ENCODE measurements at places on chromosomes 1 and 21. TPM values are rescaled to one million over a fixed set of nuclear protein-coding genes. Genes with fewer than 3 reads are reported as not detected.

GRCh38 chr1:94989911-94990473, 63.1 kb upstream of the CNN3 start:
- H3K4me3 ChIP-seq = no peak overlapping the region
- DNase-seq = no peak
- H3K27ac ChIP-seq = no peak overlapping the region
- no peaks in the 10 kb centered on the region for H3K27me3 ChIP-seq
- H3K4me1 ChIP-seq = no peaks in the 10 kb centered on the region

- H3K27me3 ChIP-seq = no peaks in the 10 kb centered on the region
- DNase-seq = no peak
- no peak overlapping the region for H3K4me3 ChIP-seq
- peaks cover 46% of the 10 kb centered on the region for H3K36me3 ChIP-seq
- H3K4me1 ChIP-seq = no peaks in the 10 kb centered on the region
- H3K27ac ChIP-seq = no peak overlapping the region
Measured at GRCh38 chr1:31627301-31627929, 9.9 kb downstream of the HCRTR1 start.

GRCh38 chr1:26724926-26725325, 29.1 kb downstream of the ARID1A start:
- H3K27ac ChIP-seq = no peak overlapping the region
- no peak overlapping the region for H3K4me3 ChIP-seq
- no peaks in the 10 kb centered on the region for H3K27me3 ChIP-seq
- no peak for DNase-seq
- peaks cover 58% of the 10 kb centered on the region for H3K4me1 ChIP-seq

Gene CHODL
- total RNA-seq = not detected

- peak overlapping the region; percentile 61 for H3K4me3 ChIP-seq
- DNase-seq = peak; percentile 81
- peak overlapping the region; percentile 74 for H3K27ac ChIP-seq
- no peaks in the 10 kb centered on the region for H3K27me3 ChIP-seq
Measured at GRCh38 chr1:27357281-27358037, 9.3 kb downstream of the MAP3K6 start.

Gene CNTN2
- not detected for total RNA-seq

Gene EPHB2
- total RNA-seq = not detected

DNA sequence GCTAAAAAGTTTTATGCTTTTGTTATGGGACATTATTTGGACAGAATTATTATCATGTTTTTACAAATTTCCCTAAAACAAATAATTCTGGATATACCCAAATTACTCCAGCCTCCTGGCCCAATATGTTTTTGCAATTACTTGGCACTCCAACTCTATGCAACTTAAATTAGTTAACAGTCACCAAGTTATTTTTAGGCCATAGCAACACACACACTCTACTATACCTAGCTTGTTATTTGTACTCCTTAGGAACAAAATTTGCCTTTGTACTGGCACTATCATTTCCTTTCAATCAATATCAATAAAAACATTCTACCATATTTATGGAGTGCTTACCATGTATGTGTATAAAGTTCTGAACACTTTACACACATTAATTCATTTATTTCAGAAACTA, 7.7 kb downstream of the DUSP10 start:
- H3K27ac ChIP-seq = no peak overlapping the region
- DNase-seq = no peak
- H3K36me3 ChIP-seq = peaks cover 26% of the 10 kb centered on the region

DNA sequence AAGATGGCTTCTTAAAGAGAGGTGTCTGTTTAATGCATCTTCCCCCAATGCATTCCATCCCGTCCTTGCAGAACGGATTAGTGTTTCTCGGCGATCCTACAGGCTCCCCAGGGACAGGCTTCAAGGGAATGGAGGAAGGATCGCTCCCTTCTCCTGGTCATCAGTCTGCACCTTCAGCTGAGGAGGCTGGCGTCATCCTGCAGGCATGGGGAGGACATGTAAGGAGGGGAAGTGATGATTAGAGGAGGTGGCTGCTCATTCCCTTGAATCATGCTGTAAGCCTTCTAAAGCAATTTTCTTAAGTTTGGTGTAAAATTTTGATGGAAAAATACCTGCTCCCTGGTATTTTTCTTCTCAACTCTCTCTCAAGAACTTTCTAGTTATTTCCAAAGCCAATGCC, 603.6 kb downstream of the NPHP4 start:
- DNase-seq = no peak
- H3K27ac ChIP-seq = peak overlapping the region; percentile 48
- H3K36me3 ChIP-seq = no peaks in the 10 kb centered on the region
- H3K4me3 ChIP-seq = no peak overlapping the region
- no peaks in the 10 kb centered on the region for H3K27me3 ChIP-seq

DNA sequence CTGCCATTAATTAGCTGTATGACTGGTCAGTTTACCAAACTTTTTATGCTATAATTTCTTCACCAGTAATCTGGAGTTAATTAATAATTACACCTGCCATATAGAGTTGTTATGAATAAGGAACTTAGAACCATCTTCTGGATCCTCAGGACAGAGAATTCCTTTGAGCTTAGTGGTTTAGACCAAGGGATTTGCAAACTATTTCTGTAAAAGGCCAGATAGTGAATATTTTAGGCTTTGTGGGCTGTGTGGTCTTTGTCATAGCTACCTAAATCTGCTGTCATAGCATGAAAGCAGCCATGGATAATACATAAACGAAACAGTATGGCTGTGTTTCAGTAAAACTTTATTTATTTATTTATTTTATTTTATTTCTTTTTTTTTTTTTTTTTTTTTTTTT, 9.0 kb downstream of the TIMM17A start:
- DNase-seq = no peak
- H3K4me3 ChIP-seq = no peak overlapping the region
- H3K4me1 ChIP-seq = no peaks in the 10 kb centered on the region
- H3K27me3 ChIP-seq = no peaks in the 10 kb centered on the region
- no peak overlapping the region for H3K27ac ChIP-seq

- H3K27me3 ChIP-seq = no peaks in the 10 kb centered on the region
- no peak overlapping the region for H3K4me3 ChIP-seq
- no peak overlapping the region for H3K27ac ChIP-seq
- DNase-seq = no peak
Measured at GRCh38 chr21:19256934-19257660, 853.5 kb upstream of the TMPRSS15 start.

Gene TMEM82
- not detected for total RNA-seq

DNA sequence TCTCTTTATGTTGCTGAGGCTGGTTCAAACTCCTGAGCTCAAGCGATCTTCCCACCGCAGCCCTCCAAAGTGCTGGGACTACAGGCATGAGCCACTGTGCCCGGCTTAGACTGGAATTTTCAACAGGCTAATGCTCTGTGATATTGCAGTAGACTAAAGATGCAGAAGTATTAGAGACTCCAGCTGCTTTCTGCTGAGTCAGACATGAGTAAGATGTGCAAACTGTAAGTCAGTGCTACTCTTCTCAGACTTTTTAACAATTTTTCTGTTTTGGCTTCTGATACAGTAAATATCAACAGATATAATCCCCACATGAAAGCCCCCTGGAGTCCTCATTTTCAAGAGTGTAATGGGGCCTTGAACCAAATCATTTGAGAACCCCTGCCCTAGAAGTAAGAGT, 29.3 kb upstream of the NLRP3 start:
- no peaks in the 10 kb centered on the region for H3K36me3 ChIP-seq
- no peak for DNase-seq
- H3K27ac ChIP-seq = no peak overlapping the region

Gene ZBTB7B
- total RNA-seq = 61.2 TPM

Gene NMNAT2
- not detected for total RNA-seq

GRCh38 chr21:25961042-25961441, 209.5 kb downstream of the APP start:
- no peak for DNase-seq
- no peaks in the 10 kb centered on the region for H3K27me3 ChIP-seq
- no peak overlapping the region for H3K4me3 ChIP-seq

DNA sequence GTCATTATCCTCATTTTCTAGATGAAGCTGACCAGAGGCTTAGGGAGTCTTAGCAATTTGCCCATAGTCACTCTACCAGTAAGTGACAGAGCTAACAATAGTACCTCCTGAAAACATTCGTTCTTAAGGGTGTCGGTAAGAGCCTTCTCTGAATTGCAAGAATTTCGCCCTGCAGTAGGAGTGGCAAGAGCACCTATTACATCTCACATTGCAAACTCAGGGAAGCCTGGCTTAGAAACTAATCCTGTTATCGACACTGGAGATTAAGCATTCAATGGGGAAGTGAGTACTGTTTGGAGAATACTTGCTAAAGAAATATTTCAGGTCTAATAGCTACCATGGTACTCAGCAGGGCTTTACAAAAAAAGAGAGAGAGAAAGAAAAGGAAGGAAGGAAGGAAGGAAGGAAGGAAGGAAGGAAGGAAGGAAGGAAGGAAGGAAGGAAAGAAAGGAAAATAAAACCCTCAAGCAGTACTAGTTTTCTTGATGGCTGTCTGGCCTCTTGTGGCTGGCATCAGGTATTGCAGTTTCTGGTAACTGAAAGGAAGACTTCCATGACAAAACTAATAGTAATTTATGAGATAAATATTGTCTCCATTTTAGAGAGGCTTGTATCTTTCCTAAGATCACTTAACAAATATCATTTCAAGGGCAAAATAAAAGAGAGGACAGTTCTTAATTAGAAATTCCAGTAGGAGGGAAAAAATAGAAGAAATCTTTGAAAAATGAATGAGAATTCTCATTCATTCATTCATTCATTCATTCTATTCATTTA, 10.4 kb downstream of the C1orf226 start:
- H3K36me3 ChIP-seq = peaks cover 29% of the 10 kb centered on the region
- H3K4me1 ChIP-seq = peaks cover 30% of the 10 kb centered on the region
- no peak for DNase-seq

DNA sequence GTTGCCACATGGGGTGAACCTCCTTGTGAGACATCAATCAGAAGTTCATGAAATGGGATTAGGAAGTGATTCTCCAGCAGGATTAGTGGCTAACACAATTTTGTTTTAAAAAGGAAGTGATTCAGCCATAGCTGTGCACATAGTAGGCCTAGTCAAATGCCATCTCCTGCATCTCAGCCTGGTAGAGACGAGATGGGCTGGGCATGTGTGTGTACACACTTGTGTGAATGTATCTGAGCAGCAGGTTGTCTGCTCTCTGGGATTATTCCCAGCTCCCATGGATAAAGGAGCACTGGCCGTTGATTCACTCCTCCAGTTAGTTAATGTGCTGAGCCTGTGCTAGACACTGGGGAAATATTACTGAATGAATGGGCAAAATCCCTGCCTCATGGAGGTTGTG, 2.0 kb downstream of the FOXE3 start:
- no peak overlapping the region for H3K27ac ChIP-seq
- H3K4me1 ChIP-seq = peaks cover 2% of the 10 kb centered on the region

- H3K4me3 ChIP-seq = no peak overlapping the region
- no peaks in the 10 kb centered on the region for H3K27me3 ChIP-seq
- no peaks in the 10 kb centered on the region for H3K4me1 ChIP-seq
- no peak for DNase-seq
- no peak overlapping the region for H3K27ac ChIP-seq
Measured at GRCh38 chr1:175802407-175803123, 59.2 kb upstream of the TNR start.

- no peak overlapping the region for H3K4me3 ChIP-seq
- DNase-seq = no peak
- H3K27me3 ChIP-seq = no peaks in the 10 kb centered on the region
- no peak overlapping the region for H3K27ac ChIP-seq
Measured at GRCh38 chr1:215957663-215958062, 390.6 kb downstream of the KCTD3 start.

Gene MRAP
- not detected for total RNA-seq

Gene TTC34
- total RNA-seq = 1.4 TPM

GRCh38 chr1:44244986-44245385, 31.7 kb downstream of the DMAP1 start:
- H3K4me1 ChIP-seq = no peaks in the 10 kb centered on the region
- H3K4me3 ChIP-seq = no peak overlapping the region
- no peak for DNase-seq
- H3K27ac ChIP-seq = no peak overlapping the region

Gene GBP2
- 153 TPM for total RNA-seq

- no peaks in the 10 kb centered on the region for H3K36me3 ChIP-seq
- H3K4me3 ChIP-seq = no peak overlapping the region
- H3K27ac ChIP-seq = no peak overlapping the region
Measured at GRCh38 chr1:169100651-169101088, 5.8 kb upstream of the ATP1B1 start.

- H3K36me3 ChIP-seq = no peaks in the 10 kb centered on the region
- no peak for DNase-seq
- H3K27me3 ChIP-seq = no peaks in the 10 kb centered on the region
- no peak overlapping the region for H3K27ac ChIP-seq
- no peaks in the 10 kb centered on the region for H3K4me1 ChIP-seq
Measured at GRCh38 chr1:61568460-61569302, 156.3 kb downstream of the TM2D1 start.

DNA sequence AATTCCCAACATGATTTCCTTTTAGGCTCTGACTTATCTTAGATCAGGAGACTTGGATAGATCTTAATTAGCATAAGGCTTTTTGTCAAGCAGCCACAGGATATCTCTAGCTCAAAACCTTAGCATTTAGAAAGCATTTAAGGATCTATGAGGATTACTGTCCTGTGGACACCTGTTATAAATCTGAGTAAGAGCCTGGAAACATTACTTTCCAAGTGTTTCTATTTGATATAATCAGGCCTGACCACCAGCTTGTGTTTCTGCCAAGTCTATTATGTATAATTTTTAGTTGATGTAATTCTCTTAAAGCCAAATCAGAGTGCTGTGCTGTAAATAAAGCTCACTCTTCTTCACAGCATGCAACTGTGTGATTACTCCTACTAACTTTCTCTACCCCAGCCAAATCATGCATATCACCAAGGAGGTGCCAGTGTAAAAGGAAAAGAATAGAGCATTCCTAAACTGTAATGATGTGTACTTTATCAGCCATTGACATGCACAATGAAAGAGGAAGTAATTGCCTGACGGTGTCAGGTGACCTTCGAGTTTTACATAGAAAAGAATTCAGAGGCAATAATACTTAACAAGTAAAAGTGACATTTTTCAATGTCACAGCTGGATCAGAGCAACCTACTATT, 309.9 kb upstream of the PRMT6 start:
- H3K27me3 ChIP-seq = no peaks in the 10 kb centered on the region
- no peak for DNase-seq
- no peaks in the 10 kb centered on the region for H3K36me3 ChIP-seq
- H3K4me1 ChIP-seq = no peaks in the 10 kb centered on the region

DNA sequence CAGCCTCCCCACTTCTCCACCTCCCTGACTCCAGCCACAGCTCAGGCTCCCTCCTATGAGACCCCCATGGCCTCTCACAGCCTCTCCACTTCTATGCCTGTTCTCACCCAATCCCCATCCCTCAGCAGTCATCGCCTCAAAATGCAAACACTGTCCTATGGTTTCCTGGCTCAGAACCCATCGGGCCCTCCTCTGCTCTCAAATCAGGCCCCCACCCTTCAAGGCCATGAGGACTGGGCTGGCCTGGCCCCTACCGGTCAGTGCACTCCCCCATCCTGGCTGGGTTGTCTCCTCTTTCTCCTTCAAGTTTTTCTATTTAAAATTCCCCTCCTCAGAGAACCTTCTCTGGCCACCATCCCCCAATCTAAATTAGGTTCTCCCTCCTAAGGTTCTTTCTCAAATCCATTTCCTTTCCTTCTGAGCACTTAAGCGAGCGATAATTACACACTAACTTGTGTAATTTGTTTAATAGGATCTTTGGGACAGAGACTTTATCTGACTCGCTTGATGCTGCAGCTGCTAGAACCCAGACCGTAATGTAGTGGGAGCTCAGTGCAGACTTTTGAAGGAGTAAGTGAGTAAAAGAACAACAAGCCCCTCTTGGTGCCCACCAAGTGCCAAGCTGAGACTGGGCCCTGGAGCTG, 347.2 kb downstream of the MATN1 start:
- H3K4me1 ChIP-seq = no peaks in the 10 kb centered on the region
- no peak overlapping the region for H3K27ac ChIP-seq
- DNase-seq = no peak
- H3K36me3 ChIP-seq = no peaks in the 10 kb centered on the region
- H3K27me3 ChIP-seq = peaks cover 2% of the 10 kb centered on the region
